ENCODE measurements at places on chromosomes 4 and X.

DNA sequence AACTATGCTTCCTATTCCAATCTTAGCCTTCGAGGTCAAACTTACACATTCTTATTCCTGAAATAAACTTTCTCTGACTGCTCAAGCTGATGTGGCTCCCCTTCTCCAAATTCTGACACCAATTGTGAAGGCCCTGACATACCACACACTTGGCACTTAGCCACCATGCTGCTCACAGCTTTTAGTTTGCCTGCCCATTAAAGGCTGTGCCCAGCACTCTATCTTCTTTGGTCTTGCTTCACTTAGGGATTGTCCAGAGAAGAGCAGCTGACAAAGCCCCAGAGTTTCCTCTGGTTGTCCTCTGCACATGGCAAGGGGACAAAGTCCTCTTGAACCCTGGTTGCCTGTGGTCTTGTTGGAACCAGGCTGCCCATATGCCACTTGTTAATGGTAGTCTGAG is 126.1 kb downstream of the ARHGEF9 start:
- no peak for DNase-seq

DNA sequence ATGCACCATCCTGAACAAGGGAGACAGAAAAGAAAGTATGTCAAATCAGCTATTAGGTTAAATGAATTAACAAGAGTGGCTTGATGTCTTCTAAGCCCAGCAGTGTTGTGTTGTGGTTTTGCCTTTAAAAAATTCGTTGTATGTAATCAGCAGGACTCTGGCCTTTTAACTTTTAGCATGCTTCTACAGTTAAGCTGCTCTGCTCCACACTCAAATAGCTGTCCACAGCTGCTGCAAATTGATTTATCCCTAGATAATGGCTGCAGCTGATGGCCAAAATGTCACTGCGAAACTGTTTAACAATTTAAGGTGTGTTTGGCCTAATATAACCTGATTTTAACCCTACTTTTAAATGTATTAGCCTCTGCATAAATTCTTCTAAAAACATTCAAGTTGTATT is 85.8 kb downstream of the CXXC4 start:
- no peak for DNase-seq

- no peak for DNase-seq
Measured at GRCh38 chr4:82753725-82754410, 44.7 kb downstream of the SCD5 start.

DNA sequence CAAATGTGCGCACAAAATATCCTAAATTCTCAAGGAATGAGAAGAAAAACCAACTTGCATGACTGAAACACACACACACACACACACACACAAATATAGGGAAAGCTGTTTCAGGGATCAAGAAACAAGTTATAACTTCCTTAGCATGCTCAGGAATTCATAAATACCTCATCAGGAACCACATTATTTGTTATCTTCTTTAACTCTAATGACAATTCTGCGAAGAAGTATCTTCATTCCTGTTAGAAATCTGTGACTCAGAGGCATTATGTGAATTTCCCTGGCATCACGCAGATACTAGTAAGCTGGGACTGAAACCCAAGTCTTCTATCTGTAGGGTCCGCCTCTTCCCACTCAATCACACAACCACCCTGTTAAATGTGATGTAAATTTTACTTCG is 30.3 kb downstream of the TMPRSS11A start:
- DNase-seq, result no peak

DNA sequence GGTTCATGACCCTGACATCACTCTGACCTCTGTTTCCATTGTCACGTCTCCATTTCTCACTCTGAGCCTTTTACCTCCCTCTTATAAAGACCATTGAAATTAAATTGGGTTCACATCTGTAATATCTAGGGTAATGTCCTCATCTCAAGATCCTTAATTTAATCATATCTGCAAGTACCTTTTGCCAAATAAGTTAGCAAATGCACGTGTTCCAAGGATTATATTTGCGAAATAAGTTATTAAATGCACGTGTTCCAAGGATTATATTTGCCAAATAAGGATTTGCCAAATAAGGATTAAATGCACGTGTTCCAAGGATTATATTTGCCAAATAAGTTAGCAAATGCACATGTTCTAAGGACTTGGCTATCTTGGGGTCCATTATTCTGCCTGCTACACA is 938.0 kb downstream of the NLGN4X start:
- DNase-seq, result no peak

DNA sequence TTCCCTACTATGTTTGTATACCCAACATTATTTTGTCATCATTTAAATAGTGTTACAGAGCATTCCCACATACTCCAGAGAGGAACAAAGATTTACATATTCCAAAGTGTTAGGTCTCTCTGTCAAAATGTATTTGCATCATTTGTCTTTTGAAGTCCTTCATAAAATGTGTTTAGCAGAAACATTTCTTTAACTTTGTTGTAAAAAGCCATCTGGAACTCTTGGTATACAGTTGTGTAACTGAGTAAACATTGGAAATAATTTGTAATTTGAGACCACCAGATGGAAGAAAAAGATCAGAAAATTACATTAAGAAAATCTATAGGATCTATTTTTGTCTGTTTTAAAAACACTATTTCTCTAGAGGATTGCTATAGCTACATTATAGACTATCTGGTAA is 56.6 kb upstream of the ALB start:
- DNase-seq, result no peak

GRCh38 chrX:56788229-56788628 is 59.2 kb downstream of the NBDY start:
- DNase-seq, result no peak

GRCh38 chr4:53551958-53552357 is 39.3 kb downstream of the LNX1 start:
- no peak for DNase-seq

- no peak for DNase-seq
Measured at GRCh38 chr4:174209341-174209740, 74.1 kb downstream of the FBXO8 start.

DNA sequence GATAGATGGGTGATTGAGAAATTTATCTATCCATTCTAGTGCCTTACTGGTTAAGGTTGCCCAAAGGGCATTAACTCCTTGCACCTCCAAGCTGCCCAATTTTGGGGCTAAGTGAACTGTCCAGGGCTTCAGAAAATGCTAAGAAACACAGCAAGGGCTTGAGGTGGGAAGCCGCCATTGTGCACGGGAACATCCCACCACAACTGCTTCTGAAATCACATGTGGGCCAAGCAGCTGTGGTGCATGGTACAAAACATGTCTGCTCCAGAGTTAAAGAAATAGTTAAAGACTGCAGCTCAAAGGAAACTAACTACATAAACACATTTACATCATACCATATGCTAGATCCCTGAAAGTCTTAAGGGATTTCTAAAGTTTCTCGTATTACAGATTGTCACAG is 144.3 kb upstream of the NDST3 start:
- no peak for DNase-seq
